ENCODE measurements at places on chromosomes 3 and 15.

GRCh38 chr3:75110741-75111140 is 496.3 kb upstream of the CNTN3 start:
- no peak for DNase-seq

- no peak for DNase-seq
These were observed 65.4 kb upstream of the ZNF148 start for GRCh38 chr3:125440559-125440955.

DNA sequence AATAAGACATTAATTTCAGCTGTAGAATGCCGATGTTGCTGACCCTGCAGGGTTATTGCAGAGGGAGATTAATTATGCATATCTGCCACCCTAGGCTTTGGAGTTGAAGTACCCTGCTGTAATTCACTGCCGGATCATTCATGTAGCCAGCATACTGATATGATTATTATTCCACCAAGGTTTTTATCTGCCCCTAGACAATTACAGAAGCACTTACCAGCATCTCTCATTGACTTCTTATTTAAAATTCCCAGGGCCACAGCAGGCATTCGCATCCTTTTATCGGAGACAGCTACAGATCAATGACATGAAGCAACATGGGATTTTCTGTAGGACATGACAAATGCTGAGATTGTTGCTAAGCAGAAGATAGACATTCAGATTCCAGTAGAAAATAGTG is 31.3 kb downstream of the IL1RAP start:
- DNase-seq, result no peak

DNA sequence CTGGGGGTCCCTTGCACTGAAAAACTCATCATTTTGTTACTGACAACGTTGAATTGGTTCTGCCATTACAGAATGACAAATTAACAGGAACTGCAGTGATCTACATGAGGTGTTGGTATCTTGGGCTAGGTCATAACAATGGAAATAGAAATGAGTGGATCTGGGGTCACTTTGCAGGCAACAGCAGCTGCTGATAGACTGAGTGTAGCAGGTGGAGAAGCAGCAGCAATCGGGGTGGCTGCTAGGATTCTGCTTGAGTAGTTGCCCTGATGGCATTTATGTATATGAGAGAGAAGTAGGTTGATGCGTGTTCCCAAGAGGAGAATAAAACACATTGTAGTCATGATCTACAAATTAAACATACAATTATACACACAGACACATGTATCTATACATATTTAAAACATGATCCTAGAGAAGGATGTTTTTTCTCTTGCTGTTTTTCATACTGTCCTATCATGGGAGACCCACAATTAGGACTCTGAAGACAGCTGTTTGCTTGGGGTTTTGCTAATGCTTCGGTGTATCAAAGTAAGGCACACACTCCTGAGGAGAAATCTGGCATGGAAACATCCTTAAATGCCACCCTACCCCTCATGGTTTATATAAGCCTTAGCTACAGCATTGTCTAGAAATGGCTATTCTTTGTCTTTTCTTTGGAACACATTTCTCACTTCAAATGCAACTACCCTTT is 15.8 kb upstream of the THBS1 start:
- no peak for DNase-seq

DNA sequence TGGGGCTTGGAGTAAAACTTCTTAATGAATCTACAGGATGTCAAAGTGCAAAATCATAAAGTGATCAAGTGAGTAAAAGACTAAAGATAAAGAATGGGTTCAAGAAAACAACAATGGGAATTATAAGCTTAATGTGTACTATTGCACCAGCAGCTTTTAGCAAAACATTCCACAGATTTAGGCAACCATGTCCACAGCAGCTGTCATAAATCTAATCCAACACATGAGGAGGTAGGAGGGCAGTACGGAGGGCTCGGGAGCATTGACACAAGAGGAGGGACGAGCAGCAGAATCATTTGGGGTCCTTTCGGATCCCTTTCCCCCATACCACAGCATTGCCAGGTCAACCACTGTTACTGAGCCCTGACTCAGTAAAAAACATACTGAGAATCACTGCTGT is 464.3 kb upstream of the WNT5A start:
- no peak for DNase-seq

DNA sequence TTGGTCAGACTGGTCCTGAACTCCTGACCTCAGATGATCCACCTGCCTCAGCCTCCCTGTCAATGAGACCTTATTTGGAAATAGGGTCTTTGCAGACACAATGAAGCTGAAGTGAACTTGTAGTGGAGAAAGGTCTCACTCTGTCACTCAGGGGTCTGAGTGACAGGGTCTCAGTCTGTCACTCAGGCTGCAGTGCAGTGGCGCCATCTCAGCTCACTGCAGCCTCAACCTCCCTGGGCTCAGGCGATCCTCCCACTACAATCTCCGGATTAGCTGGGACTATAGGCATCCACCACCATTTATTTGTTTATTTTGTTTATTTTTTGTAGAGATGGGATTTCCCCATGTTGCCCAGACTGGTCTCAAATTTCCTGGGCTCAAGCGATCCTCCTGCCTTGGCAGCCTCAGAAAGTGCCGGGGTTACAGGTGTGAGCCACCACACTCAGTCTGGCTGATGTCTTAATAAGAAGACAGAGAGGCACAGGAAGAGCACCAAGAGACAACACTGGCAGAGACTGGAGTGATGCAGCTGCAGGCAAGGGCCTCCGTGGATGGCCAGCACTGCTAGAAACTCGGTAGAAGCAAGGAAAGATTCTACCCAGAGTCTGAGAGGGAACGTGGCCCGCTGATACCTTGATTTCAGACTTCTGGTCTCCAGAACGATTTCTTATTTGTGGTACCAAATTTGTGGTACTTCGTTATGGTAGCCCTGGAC is 26.2 kb upstream of the RAF1 start:
- DNase-seq, result no peak

DNA sequence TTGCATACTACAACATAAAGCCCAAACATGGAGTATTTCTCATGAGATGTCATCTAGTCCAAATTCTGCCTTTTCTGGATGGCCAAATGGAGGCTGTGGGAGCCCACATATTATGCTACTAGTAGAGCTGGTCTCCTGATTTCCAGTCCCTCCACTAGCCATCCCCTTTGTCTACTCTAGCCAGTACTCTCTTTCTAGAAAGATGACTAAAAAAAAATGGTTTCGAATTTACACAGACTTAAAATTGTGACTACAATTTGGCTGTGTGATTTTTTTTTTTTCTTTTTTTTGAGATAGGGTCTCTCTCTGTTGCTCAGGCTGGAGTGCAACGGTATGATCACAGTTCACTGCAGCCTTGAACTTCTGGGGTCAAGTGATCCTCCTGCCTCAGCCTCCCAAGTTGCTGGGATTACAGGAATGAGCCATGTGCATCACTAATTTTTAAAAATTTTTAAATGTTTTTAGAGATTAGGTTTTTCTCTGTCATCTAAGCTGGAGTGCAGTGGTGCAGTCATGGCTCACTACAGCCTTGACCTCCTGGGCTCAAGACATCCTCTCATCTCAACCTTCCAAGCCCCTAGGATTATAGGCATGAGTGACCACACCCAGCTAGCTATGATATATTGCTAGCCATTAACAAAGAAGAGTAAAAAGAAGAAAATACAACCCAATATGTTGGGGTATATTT is 273.9 kb downstream of the ADAMTSL3 start:
- DNase-seq, result no peak

- DNase-seq, result no peak
These were observed 85.8 kb downstream of the RPLP1 start for GRCh38 chr15:69538379-69538778.

GRCh38 chr3:169071003-169071402 is 592.5 kb downstream of the MECOM start:
- DNase-seq, result no peak

- no peak for DNase-seq
These were observed 118.8 kb downstream of the CLSTN2 start for GRCh38 chr3:140053794-140054193.

- no peak for DNase-seq
These were observed 39.0 kb downstream of the TAMM41 start for GRCh38 chr3:11807686-11808085.

- no peak for DNase-seq
These were observed 498.4 kb upstream of the UBE2E2 start for GRCh38 chr3:22704571-22705354.

DNA sequence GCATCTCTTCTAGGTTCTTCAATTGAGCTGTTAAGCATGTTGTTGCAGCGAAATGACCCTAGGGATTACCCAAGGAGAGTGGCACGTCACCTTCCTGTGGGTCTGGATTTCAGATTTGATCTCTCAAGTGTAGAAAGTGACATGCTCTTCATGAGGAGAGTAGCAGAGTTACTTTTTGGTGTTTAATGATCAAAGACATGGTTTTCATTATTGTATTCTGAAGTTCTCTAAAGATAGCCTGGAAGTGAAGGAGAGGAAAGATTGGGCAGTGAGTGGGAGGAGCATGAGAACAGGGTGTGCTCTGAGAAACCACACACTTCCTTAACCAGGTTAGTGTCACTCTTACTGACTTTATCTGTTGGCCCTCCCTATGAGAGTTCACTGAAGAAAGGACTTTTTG is 153.6 kb downstream of the AKAP13 start:
- DNase-seq, result no peak

DNA sequence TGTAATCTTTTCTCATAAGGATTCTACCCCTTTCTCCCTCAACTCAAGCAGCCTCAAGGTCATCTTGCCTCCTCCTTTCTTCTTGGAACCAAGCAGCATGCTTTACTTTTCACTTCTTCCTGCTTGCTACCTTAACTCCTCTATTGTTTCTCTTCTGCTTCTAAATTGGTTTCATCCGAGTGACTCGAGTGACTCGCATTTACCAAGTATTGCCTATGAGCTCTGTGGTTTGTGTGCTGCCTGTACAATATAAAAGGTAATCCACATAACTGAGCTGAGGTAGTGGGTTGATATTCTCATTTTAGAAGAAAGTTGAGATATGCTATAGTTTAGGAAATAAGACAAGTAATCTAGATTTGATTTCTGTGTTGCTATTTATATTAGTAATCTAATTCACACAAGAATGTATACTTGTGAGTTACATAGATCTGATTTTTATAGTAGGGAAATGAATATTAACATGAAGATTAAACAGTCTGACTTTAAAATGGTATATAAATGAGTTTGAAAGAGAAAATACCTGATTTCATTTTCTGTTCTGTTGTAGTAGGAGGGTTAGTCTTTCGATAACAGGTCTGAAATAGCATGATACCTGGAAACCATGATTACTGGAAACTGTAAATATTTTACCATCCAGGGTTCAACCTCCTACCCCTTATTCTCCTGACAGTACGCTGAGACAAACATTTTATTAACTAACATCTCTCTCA is 5.5 kb downstream of the HHLA2 start:
- DNase-seq, result no peak

- DNase-seq, result no peak
These were observed 20.8 kb downstream of the ARHGEF3 start for GRCh38 chr3:56780936-56781335.

DNA sequence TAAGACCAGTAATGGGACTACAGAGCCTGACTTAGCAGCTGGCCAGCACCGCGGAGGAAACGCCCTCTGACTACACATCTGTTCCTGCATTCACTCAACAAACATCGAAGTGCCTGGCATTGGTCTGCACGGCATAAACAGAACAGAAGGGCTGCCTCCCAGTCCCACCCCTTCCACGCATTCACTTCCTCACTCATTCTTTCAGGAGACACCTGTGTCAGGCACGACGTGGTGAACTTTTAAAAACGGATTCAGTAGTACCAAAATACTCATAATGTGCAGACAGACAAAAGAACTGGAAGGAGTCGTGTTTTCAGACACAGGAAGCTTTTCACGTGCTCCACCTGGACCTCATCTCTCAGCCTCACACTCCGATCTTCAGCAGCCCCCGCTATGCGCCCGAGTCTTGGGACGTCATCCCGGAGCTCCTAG is 123.3 kb downstream of the XXYLT1 start:
- no peak for DNase-seq

GRCh38 chr3:196889844-196890708 is 22.4 kb downstream of the SENP5 start:
- DNase-seq, result no peak

GRCh38 chr15:79071901-79072300 is 18.7 kb downstream of the RASGRF1 start:
- no peak for DNase-seq

GRCh38 chr3:170772175-170772574 is 97.8 kb downstream of the RPL22L1 start:
- DNase-seq, result no peak

DNA sequence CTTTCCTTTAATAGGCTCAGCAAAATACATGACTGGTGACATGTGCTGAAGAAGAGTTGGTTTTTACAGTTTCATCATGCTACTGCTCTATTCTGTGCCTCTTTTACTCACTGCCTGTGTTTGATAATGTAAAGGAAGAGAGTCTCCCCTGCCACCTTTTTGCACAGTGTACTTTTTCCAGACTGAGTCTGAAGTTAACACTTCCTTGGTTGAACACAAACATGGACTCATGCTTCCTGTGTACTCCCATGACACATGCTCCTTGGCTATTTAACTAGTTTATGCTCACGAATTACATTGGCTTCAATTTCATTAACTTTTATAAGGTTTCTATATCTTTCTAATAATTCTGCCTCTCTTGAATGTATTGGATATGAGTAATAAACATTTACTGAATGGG is 396.1 kb downstream of the VGLL3 start:
- no peak for DNase-seq

- no peak for DNase-seq
These were observed 2.9 kb downstream of the PLXND1 start for GRCh38 chr3:129603561-129603942.

DNA sequence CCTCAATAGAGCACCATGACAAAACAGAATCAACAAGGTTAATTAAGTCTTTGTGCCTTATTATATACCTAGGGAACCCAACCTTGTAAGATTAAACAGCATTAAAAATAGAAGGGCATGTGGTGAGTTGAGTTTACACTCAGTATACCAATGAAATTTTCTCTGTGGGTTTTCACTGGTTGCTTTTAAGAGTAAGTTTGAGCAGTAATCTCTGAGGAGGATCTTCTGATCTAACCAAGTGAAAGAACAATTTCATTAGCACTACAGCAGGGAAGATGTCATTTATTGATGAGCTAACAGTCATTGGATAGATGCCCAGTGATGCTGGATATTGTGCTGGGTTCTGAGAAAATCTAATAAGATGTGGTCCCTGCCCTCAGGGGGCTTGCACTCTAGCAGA is 26.9 kb upstream of the AKAP13 start:
- DNase-seq, result no peak

- DNase-seq, result no peak
These were observed 7.4 kb upstream of the SLC33A1 start for GRCh38 chr3:155861476-155862183.

GRCh38 chr3:9467451-9467850 is 70.0 kb downstream of the SETD5 start:
- DNase-seq, result no peak

- no peak for DNase-seq
These were observed 8.2 kb upstream of the PSTPIP1 start for GRCh38 chr15:76986743-76987142.

Data from DMS79 (cell line).